ENCODE measurements at places on chromosomes 11 and 22.

DNA sequence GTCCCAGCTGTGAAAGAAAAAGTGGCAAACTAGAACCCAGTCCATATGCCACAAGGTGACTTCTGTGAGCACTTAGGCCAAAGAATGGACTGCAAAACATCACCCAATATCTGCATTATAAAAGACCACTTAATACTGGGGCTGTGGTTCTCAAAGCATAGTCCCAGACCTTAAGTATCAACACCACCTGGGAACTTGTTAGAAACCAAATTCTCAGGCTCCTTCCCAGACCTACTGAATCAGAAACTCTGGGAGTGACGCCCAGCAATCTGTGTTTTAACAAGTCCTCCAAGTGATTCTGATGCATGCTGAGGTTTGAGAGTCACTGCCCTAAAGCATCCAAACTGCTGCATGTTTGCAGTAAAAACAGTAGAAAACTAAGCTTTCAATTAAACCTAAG, 81.3 kb downstream of the SERGEF start:
- DNase-seq = no peak

DNA sequence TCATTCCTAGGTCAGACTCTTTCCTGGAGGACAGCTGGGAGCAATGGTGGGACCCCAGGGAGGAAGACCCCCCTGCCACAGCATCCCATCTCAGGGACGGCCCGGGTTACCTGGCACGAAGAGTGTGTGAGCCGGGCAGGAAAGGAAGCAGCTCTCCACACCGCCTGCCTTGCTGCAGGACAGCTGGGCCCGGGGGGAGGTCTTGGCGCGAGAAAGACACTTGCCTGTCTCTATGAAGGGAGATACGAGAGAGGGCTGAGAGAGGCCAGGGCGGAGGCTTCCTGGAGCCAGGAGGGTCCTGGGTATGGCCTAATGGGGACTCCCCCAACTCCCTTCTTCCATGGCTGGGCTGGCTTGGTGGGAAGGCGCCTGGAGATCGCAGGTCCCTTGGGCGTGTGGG, 36.1 kb upstream of the TTLL12 start:
- no peak for DNase-seq

DNA sequence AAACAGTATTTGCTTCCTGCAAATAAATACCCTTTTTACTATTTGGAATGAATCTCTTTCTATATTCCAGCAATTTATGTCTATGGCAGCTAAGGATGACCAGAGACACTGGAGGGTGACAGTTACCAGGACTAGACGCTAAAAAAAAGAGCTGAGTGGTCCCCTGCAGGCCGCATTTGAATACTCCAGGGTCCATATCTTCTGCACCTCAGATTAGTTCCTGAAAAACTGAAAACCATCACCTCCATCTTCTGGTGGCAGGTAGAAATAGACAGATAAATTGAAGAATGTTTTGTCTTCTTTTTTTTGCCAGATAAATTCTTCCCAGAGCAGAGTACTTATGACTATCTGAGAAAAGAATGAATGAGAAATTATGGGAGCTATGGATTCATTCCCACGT, 145.6 kb downstream of the CSNK2A3 start:
- DNase-seq = no peak

- no peak for DNase-seq
These were observed 15.6 kb downstream of the SMC1B start for GRCh38 chr22:45397806-45398205.

DNA sequence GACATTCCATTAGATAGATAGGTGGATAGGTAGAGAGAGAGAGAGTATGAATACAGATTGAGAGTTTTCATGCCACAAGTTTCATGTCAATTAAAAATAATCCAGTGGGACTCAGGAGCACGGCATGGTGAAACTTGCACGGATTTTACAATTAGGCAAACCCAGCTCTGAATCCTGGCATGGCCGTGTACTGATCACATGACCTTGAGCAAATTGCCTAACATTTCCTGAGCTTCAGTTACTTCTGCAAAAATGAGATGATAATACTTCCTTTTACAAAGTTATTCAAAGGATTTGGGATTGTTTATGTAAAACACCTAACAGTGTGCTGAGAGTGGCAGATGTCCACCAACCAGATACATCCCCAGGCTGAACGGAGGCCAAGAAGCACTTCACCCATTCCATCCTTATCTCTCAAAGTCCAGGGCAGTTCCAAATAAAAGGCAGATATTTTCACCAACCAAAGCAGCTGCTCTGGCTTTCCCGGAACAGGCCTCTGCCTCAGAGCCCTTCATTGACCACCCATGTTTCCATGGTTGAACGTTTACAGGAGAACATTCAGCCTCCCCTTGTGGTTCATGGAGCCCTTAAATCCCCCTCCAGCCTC, 17.9 kb downstream of the APLNR start:
- no peak for DNase-seq

- no peak for DNase-seq
These were observed 28.3 kb downstream of the MUC6 start for GRCh38 chr11:1008001-1008802.

Data from CD4-positive, alpha-beta T cell treated with Interleukin-15 for 1 hour (primary cell).